ENCODE measurements at places on chromosomes 4 and X. TPM values are rescaled to one million over a fixed set of nuclear protein-coding genes. Genes with fewer than 3 reads are reported as not detected.
A peak's percentile ranks its signal among the peaks of the same experiment; 100 is the strongest.

The LAGE3 gene
- total RNA-seq, result 19.3 TPM

DNA sequence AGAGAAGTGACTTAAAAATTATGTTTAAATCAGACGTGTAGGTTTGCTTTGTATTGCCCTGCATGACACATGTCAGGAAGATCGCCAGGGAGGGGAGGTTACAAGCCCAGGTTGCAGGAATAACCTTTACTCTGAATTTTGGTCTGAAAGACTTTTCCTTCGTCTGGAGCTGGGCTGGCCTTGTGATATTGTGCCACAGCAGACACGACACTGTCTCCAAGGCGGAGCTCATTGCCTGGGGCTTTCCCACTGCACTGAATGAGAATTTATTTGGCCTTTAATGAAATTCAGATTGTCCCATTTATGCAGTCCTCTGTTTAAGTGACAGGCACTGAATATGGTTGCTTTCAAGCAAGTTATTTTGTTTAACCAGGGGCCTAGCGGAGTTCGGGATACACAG, 45.1 kb downstream of the RHOH start:
- DNase-seq, result no peak

DNA sequence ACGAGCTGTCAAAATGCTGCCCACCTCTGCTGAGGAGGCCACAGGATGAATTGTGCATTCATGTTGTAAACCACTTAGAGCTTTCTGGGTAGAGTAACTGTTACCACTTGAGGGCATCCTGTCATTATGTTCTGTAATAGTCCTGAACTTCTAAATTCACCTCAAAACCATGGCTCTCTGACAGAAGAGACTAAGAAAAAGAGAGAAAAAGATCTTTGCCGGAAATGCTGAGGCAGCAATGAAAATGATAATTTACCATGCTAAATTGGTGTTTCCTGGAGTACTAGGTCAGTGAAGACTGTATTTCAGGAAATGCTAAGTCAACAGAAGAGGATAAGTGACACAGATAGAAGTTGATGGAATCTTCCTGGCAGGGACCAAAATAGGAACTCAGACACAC, 942.3 kb upstream of the SLIT2 start:
- DNase-seq, result no peak

- no peak for DNase-seq
Measured at GRCh38 chrX:109862433-109862832, 129.4 kb upstream of the ACSL4 start.

DNA sequence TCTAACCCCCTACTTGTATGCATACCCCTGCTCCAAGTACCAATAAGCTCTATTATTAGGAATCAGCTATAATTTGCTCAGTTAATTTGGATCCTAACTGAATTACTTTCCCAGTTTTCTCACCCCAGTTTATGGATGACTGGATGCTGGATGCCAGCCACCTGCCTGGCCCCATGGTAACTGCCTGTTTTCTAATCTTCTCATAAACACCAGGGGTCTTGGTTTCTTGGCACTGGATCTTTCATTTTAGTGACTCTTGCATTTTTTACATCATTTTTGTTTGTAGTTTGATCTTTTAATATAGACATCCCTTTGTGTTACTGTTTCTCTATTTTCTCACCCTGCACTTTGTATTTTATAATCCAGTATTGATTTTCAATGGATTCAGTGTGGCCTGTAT, 246.8 kb downstream of the ADGRL3 start:
- no peak for DNase-seq

DNA sequence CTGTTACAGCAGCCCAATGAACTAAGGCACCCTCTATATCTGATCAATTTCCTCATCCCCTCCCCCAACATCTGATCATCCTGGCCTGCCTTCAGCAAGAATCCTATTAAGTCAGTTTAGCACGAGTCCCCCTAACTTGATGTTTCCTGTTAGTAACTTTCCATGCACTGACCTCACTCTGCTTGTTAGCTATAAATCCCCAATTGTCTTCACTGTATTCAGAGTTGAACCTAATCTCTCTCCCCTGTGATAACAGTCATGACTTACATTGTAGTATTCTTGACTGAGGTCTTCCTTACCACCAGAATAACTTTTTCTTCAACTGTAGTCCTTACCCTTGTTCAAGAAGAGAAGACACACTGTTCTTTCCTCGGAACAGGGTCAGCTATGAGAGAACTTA, 8.5 kb downstream of the ANXA5 start:
- no peak for DNase-seq

- DNase-seq, result no peak
Measured at GRCh38 chrX:1403228-1403627, 11.3 kb upstream of the SLC25A6 start.

DNA sequence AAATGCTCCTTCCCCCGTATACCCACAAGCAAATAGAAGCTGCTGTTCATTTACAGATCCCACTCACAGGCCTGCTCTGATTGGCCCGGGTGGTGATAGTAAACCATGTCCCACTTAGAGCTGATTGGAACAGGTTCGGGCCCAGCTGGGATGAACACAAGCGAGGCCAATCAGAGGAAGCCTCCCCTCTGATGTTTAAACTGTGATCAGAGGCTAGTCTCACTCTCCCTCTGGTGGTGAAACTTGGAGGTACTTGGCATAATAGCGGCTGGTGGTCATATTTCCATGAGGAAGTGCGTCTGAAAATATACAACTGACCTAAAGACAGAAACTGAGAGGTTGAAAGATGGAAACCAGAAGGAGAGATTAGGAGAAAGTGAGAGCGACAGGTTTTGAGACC, 51.5 kb upstream of the TRPC3 start:
- DNase-seq, result peak; percentile 13

GRCh38 chr4:187209921-187210613, 486.4 kb upstream of the FAT1 start:
- no peak for DNase-seq

GRCh38 chr4:10026485-10026884, 5.2 kb upstream of the SLC2A9 start:
- no peak for DNase-seq

DNA sequence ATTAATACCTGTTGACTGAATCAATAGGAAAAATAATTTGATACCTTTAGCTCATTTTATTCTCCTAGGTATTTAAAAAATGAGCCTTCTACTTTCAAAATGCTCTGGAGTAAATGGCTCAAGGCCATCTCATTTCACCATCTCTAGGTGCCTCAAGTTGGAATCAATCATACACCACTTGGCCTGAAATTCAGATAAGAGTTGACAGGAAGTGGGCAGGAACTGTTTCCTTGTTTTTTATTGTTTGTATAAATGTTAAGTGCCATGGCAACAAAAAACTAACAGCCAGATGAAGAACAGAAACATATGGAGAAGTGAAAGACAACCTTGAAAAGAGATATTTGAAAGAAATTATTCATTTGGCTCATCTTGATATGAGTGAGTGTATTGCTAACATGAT, 12.4 kb downstream of the LIMCH1 start:
- DNase-seq, result no peak
